ENCODE measurements at places on chromosomes 12 and 14. TPM values are rescaled to one million over a fixed set of nuclear protein-coding genes. Genes with fewer than 3 reads are reported as not detected.

- H3K27ac ChIP-seq: no peak overlapping the region
- H3K36me3 ChIP-seq: no peaks in the 10 kb centered on the region
- DNase-seq: no peak
- H3K4me3 ChIP-seq: no peak overlapping the region
- H3K27me3 ChIP-seq: no peaks in the 10 kb centered on the region
Observed at GRCh38 chr14:99213101-99213500, 58.9 kb downstream of the BCL11B start.

- H3K27ac ChIP-seq: no peak overlapping the region
- H3K4me1 ChIP-seq: no peaks in the 10 kb centered on the region
- H3K4me3 ChIP-seq: no peak overlapping the region
- H3K36me3 ChIP-seq: no peaks in the 10 kb centered on the region
- H3K27me3 ChIP-seq: no peaks in the 10 kb centered on the region
Observed at GRCh38 chr12:25810683-25811082, 147.8 kb upstream of the RASSF8 start.

DNA sequence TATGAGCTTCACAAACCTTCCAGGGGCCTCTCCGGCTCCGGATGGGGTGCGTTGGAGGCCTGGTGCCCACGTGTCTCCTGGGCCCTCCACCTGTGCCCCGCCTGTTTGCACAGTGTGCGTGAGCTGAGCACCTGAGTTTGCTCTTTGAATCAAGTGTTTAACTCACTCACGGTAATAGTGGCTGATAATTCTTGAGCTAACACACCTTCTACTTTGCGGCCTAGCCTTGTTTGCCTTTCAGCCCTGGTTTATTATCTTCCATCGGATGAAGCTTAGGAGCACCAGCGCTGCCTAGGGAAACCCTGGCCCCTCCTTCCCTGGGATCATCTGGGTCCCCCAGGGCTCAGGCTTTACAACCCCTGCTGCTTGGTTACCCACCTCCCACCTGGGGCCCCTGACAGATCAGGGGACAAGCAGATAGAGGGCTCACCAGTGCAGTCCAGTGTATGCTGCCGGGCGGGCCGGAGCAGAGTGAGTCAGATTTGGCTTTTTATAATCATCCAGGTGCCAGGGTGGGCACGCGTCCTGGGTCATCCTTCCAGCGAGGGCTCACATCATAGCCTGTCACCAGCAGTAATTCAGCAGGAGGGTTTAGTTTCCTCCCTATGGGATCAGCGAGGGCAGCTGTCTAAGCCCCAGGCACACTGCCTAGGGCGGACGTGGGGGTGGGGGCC, 62.8 kb upstream of the RFLNA start:
- H3K27me3 ChIP-seq: no peaks in the 10 kb centered on the region
- H3K4me3 ChIP-seq: no peak overlapping the region
- DNase-seq: no peak

TRHDE gene
- not detected for total RNA-seq

GRCh38 chr14:37844614-37845013, 249.2 kb downstream of the TTC6 start:
- DNase-seq: no peak
- no peaks in the 10 kb centered on the region for H3K27me3 ChIP-seq
- H3K4me1 ChIP-seq: no peaks in the 10 kb centered on the region
- H3K27ac ChIP-seq: no peak overlapping the region
- no peaks in the 10 kb centered on the region for H3K36me3 ChIP-seq

CCDC38 gene
- 0.08 TPM for total RNA-seq

RERGL gene
- total RNA-seq: not detected
